ENCODE measurements at places on chromosomes 2 and 18.

GRCh38 chr18:11972371-11973174, 8.7 kb upstream of the IMPA2 start:
- DNase-seq: no peak

GRCh38 chr18:68520406-68521075, 194.4 kb downstream of the TMX3 start:
- no peak for DNase-seq

- no peak for DNase-seq
Observed at GRCh38 chr2:112920923-112921532, 10.1 kb downstream of the IL37 start.

DNA sequence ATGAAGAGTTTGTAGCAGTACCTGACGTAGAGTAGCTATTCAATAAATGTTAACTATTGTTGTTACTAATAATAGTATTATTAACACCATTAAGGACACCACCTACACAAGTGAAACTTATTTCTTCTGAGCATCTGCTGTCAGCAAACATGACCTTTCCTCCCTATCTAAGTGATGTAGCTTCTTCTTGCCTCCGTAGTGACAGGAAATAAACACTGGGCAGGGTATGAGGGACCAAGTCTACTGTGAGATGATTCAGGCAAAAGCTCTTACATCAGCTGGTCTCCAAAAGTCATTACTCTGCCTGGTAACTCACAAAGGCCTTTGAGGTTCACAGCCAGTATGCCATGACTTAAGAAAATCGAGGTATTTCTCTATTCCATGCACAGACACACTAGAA, 750.5 kb downstream of the CPS1 start:
- no peak for DNase-seq

DNA sequence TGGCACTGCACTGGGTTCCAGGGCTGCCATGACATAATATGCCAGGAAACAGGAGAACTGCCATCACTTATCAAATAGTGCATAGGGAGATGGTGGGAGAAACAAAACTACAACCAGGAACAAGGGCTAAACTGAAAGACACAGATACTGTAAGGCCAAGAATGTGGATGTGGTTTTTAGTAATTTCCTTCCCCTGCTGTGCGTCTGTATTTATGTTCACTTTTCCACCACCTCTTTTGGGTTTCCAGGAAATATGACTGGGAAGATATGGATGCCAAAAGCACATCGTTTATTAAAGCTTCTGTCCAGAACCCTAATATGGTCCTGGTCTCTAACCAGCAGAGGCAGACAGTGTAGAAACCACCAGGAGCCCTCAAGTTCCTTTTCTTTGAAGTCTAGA, 759.7 kb upstream of the FANCL start:
- no peak for DNase-seq

- no peak for DNase-seq
Observed at GRCh38 chr2:9889812-9890261, 46.6 kb downstream of the TAF1B start.

GRCh38 chr2:28408764-28409599, 16.3 kb downstream of the FOSL2 start:
- peak; percentile 37 for DNase-seq

DNA sequence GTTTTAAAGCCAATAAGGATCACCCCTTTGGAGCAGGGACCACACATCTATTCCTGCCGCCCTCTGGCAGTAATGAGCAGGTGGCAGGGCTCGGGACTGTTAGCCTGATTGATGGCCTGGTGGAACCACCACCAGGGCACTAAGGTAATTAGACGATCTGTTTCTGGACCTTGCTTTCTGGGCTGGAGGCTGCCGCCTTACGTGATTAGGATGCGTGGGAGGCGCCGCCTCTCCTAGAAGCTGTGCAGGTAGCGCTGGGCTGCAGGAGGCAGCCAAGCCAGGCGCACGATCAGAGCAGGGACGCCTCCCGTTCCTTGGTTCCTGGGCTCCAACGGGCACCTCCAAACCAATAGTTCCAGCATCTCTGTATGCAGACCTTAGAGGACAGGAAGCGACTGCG, 242.6 kb upstream of the RAB12 start:
- DNase-seq: no peak

GRCh38 chr2:162308747-162309503, 9.6 kb downstream of the IFIH1 start:
- no peak for DNase-seq

- no peak for DNase-seq
Observed at GRCh38 chr2:225037415-225038230, 4.6 kb downstream of the DOCK10 start.

GRCh38 chr2:98909317-98910211, 26.5 kb downstream of the CRACDL start:
- DNase-seq: no peak

DNA sequence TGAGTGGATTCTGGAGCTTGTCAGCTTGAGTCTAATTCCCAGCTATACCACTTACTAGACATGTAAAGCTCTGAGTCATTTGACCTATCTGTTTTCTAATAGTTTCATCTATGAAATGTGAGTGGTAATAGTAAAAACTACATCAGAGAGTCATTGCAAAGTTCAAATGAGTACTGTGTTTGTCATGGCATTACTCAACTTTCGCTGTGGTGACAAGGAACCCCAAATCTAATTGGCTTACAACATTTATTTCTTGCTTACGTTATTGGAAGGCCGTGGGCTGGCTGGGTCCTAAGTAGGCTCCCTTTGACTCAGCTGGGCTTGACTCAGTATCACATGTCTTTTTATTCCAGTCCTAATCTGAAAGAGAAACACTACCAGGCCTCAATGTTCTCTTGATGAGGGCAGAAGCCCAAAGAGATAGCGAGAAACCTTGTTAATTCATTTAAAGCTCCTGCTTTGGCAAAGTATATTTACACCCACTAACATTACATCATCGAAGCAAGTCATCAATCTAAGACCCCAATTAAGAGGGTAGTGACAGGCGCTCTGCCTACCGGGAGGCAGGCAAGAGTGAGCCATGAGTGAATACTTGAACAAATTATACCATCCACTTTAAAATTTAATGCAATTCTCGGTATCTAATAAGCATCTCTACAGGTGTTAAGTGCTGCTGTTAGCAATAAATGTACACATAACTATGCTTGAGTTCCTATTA, 431.8 kb upstream of the SPHKAP start:
- no peak for DNase-seq

DNA sequence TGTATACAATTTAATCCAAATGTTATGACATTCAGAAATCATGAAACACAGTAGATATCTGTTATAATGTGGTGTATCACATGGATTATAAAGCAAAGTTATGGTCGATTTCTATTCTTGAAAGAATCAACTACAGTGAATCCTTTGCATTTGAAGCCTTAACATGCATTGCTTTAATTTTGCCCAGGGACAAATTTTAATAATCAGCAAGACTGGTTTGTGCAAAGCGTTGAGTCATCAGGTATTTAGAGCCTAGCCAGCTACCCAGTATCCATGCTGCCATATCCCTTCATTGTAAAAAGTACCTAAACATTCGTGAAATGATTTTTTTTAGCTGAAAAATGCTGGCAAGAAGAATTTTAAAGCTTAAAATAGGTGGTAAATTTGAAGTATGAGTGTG, 8.9 kb upstream of the SPDYA start:
- no peak for DNase-seq

DNA sequence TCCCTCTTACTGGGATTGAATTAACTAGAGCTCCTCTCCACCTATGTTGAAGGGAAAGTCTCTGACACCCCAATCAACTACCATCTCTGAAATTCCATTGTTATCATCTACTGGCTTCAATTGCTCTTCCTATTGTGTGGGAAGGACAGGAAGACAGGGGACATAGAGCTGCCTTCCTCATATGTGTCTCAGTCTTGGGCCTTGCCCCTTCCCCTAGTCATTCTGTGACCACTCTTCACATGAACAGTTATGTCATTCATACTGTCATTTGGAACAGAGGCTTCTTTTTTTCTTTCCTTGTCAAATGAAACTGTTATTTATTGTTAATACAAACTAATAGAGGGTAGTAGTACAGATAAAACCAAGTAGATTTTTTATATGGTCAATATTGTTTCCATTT, 69.6 kb upstream of the EMILIN2 start:
- DNase-seq: no peak
